ENCODE measurements at places on chromosomes 4 and X. TPM values are rescaled to one million over a fixed set of nuclear protein-coding genes. Genes with fewer than 3 reads are reported as not detected.

DNA sequence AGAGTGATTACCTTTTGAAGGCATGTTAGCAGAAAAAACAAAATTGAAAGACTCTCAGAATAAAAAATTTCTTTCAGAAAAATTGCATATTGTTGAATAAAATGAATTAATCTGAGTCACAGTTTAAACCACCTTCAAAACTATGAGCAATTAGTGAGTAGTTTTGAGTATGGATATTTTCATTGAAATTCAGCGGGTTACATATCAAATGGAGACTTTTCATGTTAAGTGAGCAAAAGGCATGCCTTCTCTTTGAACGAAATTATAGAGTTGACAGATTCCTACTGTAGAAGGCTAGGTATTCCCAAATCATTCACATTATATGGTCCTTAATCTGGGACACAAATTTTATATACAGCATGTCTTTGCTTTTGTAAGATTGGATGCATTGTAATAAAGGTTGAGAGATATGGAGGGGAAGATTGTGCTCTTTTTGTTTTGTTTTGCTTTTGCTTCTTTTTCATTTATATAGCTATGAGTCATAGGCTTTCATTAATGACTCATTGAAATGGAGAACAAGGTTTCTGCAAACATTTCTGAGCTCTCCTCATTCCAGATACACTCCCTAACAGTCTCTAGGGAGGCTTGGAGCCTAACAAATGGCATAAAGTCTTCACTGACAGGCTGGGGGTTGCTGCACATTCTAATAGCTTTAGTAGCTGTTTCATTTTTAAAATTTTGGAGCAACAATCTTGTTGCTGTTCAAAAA, 21.6 kb downstream of the PCDH18 start:
- DNase-seq = peak; percentile 81

DNA sequence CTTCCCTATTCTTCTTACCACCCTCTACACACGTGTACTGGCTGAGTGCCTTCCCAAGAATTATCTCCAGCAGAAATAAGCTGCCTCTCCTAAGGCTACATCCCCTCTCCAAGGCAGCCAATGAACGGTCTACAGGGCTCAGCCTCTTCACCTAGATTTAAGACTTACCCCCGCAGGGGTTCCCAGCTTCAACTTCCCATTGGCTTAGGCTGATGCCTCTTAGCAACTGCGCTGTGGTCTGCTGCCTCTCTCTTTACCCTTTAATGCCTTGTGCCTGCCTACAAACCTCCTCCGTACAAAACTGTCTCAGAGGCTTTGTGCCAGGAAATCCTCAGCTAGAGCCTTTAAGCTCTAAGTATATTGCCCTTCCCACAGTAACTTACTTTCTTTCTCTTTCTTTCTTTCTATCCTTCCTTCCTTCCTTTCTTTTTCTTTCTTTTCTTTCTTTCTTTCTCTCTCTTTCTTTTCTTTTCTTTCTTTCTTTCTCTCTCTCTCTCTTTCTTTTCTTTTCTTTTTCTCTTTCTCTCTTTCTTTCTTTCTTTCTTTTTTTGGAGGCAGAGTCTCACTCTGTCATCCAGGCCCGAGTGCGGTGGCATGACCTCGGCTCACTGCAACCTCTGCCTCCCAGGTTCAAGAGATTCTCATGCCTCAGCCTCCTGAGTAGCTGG, 15.1 kb upstream of the PIGA start:
- DNase-seq = no peak

The MTMR1 gene
- 24.8 TPM for total RNA-seq

The C4orf33 gene
- 12.4 TPM for total RNA-seq

- no peak for DNase-seq
These were observed 13.6 kb upstream of the PTTG2 start for GRCh38 chr4:37946503-37947179.

GRCh38 chrX:2340991-2341390, 159.8 kb downstream of the DHRSX start:
- DNase-seq = no peak

The PQBP1 gene
- 31.7 TPM for total RNA-seq

- DNase-seq = no peak
These were observed 71.4 kb upstream of the FRG1 start for GRCh38 chr4:189869236-189869635.

Measured in skin of body (tissue), 3 donors.